K562 (cell line): ENCODE measurements at places on chromosomes 5 and 9.

DNA sequence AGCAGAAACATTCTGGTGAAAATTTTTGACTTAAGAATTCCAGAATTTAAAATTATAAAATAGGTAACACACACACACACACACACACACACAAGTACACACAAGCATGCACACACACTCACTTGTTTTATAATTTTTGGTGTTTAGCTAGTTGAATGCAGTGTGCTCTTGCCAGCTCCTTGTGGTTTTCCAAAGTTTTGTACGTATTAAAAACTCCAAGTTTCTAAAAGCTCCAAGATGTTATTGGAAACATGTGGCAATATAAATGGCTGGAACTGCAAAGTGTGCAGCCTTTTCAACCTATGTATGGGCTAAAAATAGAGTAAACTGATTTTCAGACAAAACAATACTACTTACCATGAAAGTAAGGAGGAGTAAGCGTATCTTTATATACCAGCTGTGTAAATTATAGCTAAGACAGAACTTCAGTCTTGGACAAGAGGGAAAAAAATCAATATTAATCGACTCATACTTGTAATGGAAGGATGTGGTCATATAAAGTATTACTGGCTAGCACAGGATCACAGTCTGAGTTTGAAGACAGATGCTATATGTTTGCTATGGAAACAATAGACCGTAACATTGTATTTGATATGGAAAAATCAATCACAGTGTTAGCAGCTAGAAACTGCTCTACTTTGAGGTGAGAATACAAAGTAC, 727.1 kb upstream of the GRAMD2B start:
- no peak for DNase-seq

DNA sequence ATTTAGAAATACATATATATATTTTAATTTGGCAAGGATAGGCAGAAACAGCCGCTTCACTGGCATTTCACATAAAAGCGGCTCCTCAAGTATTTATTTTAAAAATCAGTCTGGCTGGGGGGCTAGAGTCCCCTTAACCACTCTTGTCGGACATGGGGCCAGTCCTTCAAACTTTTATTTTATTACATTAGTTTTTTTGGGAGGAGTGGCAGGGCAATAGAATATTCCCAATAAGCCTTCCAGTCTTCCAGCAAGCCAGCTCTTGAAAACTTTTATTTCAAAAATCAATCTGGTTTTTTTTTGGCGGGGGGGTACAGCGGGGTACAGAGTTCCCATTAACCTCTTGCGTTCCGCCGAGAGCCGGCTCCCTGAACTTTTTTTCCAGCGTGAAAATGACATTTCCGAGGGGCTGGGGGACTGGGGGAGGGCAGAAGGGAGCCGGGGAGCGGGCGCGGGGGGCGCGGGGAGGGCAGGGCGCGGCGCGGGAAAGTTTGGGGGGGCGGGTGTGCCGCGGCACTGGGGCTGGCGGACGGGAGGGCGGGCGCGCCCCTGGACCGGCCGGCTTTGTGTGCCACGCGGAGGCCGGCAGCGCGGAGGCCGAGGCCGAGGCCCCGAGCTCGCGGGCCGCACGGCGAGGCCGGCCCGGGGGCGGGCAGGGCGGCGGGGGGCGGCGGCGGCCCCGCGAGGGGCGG, 504 bp upstream of the ZNF618 start:
- peak; percentile 56 for DNase-seq

DNA sequence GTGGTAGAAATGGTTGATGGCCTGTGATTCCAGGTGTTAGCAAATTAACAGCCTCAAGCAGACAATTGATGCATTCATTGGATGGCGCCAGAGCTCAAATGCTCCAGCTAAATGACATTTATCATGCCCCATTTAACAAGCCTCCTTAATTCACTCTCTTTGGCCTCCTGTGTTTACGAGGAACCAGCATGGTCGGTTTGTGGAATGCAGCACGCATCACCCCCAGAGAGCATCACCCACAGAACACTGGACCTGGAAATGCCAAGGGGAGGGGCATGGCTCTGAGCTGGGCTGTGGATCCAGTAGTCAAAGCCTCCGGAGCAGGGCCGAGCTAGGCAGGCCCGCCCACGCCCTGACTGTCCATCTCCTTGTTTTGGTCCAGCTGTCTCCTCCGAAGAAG, 434.0 kb downstream of the GADD45G start:
- DNase-seq: no peak

DNA sequence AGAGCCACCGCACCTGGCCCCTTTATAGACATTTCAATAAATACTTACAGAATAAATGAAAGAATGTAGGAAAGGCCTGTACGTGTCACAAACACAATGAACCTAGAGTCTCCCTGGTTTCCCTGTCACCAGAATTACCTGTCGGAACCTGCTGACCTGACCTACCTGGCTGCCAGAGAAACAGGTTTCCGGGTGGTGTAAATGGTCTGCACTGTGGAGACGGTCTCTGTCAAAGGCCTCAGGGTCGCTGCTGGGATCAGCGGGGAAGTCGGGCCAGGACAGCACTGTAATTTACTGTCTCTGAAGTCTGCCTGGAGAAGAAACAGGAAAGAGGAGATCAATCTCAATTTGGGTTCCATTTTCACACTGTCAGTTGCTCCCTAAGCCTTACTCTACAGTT, 9.3 kb upstream of the FRRS1L start:
- DNase-seq: no peak

GRCh38 chr5:120614531-120615180, 150.6 kb downstream of the PRR16 start:
- DNase-seq: no peak

- no peak for DNase-seq
These were observed 945.6 kb upstream of the ARRDC3 start for GRCh38 chr5:92328584-92329259.

GRCh38 chr9:84179531-84179930, 161.0 kb downstream of the SLC28A3 start:
- DNase-seq: no peak

- DNase-seq: no peak
These were observed 86.4 kb downstream of the ADRB2 start for GRCh38 chr5:148912714-148913398.

- DNase-seq: no peak
These were observed 259.3 kb downstream of the TUSC1 start for GRCh38 chr9:25418974-25419373.

DNA sequence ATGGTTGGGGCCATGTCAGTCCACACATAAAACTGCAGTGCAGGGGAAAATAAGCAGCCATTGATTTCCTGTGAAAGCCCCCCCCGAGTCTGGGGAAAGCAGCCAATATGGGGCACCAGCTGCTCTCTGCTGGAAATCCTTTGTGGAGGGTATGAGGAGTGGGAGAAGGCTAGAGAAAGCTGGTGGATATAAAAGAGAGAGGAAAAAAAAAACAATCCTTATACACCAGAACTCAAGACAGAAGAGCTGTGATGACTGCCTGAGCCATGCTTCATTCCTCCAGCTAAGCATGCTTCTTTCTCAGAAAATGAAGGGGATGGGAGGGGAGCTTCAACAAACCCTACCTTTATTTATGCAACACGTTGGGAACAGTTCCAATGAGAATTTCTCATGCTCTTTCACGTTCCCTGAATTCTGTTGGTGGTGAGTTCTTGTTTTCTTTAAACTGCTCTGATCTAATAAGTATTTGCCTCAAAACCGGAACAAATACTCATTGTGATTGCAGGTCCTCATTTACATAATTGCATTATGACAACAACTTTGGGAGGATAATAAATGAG, 688.0 kb upstream of the SEMA6A start:
- no peak for DNase-seq

DNA sequence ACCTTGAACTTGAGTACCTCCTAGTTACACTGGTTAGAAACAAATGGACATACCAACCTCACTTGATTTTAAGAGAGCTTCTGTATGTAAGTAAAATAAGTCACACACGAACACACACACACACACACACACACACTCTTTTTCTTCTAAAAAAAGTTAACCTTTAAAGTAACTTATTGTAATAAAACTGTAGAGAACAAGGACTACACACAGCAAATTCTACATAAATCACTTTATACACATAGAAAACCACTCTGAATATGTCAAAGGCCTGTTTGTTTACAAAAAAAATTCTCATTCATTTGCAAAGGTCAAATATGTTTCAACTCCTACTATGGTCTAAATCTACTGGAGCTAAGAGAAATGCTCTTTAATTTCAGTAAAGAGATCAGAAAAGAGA, 29.1 kb downstream of the GIN1 start:
- no peak for DNase-seq

- DNase-seq: no peak
These were observed 8.8 kb upstream of the DUSP1 start for GRCh38 chr5:172779691-172780341.

- no peak for DNase-seq
These were observed 233.6 kb upstream of the EDIL3 start for GRCh38 chr5:84618262-84618661.

- DNase-seq: no peak
These were observed 195.7 kb downstream of the AOPEP start for GRCh38 chr9:94922098-94922607.
